Fibroblast of upper back skin (primary cell): ENCODE measurements at places on chromosomes 1 and 21.
A peak's percentile ranks its signal among the peaks of the same experiment; 100 is the strongest.

- DNase-seq, result no peak
Measured at GRCh38 chr1:34631126-34631525, 123.7 kb upstream of the GJB5 start.

DNA sequence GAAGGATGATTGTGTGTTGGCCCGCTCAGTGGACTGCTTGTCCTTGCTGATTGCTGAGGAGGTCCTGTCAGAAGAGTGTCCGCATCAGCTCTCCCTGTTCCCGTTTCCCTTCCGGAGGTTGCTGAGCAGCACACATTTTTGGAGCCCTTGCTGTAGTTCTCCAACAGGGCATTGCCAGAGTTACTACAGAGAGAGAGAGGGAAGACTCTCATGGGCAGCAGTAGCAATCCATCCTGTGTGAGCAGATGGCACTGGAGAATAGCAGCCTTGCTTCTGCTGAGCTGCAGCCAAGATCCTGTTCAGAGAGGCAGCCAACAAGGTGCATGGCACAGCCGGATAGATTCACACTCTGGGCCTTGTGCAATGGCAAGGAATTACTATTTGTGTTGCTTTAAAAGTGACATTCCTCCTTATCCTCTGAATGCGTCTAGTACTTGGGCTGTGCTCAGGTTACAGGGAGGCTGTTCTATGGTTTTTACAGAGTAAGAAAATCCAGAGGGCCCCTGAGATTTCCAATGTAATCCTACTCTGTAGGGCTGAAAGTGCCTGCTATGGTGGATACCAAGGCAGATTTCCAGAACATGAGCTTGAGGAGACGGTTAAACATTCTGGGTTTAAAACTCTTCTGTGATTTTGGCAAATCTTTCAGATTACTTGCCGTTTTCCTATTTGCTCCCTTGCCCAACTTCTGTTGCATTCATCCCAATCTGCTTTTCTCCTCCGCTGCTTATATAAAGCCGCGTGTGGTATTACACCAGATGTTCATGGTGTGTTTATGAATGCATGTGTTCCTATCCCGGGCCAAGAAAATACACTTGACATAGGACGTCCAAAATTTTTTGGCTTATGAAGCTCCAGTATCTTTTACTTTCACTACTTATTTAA, 27.4 kb downstream of the AK4 start:
- DNase-seq, result peak; percentile 66

- DNase-seq, result no peak
Measured at GRCh38 chr1:61181067-61182038, 99.0 kb downstream of the NFIA start.

GRCh38 chr1:111862599-111862998, 106.9 kb downstream of the DDX20 start:
- DNase-seq, result no peak

DNA sequence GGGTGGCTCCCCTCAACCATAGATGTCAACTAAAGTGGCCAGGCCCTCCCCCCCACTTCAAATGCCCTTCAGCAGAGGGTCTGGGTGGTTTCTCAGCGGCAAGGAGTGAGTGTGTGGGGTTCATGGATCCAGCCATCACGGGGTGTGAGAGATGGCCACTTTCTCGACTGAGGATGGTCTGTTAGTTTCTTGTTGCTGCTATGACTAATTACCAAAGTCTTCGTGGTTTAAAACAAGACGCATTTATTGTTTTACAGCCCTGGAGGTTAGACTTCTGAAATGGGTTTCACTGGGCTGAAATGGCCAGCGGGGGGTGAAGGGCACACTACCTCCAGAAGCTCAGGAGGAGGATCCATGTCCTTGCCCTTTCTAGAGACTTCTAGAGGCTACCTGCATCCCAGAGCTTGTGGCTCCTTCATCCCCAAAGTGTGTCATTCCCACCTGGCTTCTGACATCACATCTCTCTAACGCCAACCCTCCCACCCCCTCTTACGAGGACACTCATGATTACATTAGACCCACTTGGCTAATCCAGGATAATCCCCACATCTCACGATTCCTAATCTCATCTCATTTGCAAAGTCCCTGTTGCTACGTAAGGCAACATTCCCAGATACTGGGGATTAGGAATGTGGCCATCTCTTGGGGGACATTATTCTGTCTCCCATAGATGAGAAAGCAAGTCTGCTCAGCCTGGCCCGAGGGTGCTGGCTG, 53.0 kb downstream of the EPHB2 start:
- DNase-seq, result no peak

GRCh38 chr21:17866590-17866989, 47.4 kb upstream of the C21orf91 start:
- DNase-seq, result no peak

- DNase-seq, result no peak
Measured at GRCh38 chr1:51973587-51974474, 16.7 kb downstream of the RAB3B start.
